ENCODE measurements at places on chromosomes 12 and 14.
A peak's percentile ranks its signal among the peaks of the same experiment; 100 is the strongest.

DNA sequence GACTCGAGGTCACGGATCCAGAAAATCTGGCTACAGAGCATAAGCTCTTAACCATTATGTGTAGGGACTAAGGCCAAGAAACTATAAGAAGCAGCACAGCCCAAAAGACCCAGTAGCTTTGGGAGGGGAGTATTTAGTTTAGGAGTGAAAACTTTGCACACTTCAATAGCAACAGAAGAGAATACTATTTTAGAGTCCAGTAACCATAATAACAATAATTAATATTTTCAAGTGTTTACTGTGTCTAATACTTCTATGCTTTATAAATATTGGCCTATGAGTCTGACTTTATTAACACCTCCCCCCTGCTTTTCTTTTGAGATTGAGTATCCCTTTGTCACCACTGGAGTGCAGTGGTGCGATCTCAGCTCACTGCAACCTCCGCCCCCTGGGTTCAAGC, 82.8 kb downstream of the SUDS3 start:
- no peak for DNase-seq

DNA sequence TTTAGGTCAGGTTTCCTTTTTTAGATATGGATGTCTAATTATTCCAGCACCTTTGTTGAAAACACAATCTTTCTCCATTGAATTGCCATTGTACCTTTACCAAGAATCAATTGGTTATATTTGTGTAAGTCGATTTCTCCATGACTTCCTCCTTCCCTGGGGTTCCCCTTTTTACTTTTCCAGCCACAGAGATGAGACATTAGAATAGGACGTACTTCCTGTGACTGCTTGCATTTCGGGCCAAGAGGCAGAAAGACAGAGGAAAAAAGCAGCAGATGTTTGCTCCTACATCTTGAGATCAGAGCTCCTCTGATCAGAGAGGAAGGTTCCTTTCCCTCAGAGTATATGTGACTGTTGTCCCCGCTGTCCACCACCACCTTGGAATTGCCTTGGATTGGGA, 453.7 kb upstream of the RGS6 start:
- DNase-seq, result no peak

- peak; percentile 21 for DNase-seq
These were observed 58.0 kb downstream of the LGMN start for GRCh38 chr14:92690171-92691011.

- no peak for DNase-seq
These were observed 28.7 kb downstream of the TRAF3 start for GRCh38 chr14:102805941-102806340.

- DNase-seq, result no peak
These were observed 71.4 kb upstream of the SRSF5 start for GRCh38 chr14:69695322-69696203.

- DNase-seq, result no peak
These were observed 418 bp downstream of the AMN1 start for GRCh38 chr12:31728289-31728916.

DNA sequence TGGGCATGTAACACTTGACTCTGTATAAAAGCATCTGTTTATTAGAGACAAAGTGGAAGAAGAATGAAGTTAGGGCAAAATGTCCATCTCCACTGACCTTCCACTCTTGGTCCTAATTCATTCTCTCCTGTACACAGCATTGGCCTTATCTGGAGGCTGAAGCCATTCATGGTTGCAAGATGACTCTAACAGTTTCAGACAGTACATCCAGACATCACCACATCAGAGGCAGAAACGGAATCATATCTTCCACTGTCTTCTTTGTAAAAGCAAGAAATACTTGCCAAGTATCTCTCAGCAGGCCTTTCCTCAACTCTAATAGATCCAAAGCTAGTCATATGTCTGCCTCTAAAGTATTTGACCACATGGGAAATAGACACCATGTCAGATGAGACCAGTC, 41.1 kb downstream of the PTHLH start:
- DNase-seq, result no peak

- no peak for DNase-seq
These were observed 194.5 kb downstream of the PHETA1 start for GRCh38 chr12:111174251-111174960.

GRCh38 chr14:67240168-67240932, 885 bp upstream of the PALS1 start:
- peak; percentile 10 for DNase-seq

DNA sequence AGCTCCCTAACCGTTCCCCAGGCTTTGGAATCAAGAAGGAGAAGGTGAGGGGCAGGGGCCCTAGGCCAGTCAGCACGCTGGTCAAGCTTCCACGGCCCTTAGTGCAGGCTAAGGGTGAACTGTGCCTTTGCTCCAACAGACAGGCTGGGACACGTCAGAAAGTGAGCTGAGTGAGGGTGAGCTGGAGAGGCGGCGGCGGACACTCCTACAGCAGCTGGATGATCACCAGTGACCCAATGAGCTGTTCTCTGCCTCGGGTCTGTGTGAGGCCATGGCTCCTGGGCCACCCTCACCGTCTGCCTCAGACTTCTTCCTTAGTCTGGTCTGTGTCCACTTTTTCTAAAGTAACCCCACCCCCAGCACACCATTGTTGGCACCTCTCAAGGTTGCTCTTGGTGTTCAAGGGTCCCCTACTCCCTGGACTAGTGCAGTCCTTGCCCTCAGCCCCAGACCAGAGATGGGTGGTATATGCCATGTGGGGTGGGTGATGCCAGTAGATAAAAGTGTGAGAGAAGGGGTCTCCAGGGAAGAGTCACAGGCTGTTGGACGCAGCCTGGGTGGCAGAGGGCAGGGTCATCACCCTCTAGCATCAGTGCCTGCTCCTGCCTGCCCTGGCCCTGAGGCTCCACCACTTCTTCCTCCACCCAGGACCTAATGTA, 20.7 kb downstream of the PRPF40B start:
- no peak for DNase-seq

DNA sequence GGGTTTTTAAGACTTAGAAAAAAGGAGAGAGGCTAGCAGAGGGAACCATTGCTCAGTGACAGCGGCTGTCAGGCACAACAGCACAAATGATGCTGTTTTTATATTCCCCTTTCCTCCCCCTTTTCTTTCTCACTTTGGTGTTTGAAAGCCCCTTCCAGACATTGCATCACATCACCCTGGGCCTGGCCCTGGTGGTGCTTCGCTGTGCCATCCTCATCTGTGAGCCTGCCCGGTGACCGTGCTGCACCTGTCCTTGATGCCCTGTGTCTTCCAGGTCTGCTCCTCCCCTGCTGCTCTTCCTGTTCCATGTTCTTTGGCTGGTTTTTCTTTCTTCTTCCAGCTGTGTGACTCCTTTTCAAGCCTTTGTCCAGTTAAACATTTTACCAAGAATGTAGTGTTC, 24.8 kb downstream of the KLC1 start:
- no peak for DNase-seq

GRCh38 chr12:24937553-24938244, 11.2 kb downstream of the BCAT1 start:
- no peak for DNase-seq

DNA sequence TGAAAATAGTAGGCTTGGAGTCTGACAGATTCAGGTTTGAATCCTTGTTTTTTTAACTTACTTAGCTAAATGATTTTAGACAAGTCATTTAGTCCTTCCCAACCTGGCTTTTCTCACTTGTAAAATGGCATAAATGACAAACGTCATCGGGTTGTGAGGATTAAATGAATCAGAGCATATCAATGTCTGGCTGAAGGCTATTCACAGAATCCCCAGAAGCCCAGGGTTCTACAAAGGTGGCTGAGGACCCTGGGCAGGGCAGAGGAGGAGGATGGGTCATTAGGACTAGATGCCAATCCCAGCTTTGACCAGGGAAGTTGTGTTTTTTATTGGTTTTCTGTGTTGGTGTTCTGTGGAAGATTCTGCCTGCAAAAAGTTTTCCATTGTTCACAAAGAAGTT, 7.6 kb upstream of the PTPRB start:
- DNase-seq, result peak; percentile 49

DNA sequence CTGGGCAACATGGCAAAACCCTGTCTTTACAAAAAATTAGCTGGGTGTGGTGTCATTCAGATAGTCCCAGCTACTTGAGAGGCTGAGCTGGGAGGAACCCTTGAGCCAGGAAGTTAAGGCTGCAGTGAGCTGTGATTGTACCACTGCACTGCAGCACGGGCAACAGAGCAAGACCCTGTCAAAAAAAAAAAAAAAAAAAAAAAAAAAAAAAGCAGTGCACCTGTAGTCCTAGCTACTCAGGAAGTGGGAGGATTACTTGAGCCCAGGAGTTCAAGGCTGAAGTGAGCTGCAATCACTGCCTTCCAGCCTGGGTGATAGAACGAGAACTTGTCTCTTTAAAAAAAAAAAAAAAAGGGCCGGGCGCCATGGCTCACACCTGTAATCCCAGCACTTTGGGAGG, 5.6 kb downstream of the REM2 start:
- DNase-seq, result no peak

- DNase-seq, result no peak
These were observed 172.2 kb downstream of the SLC16A7 start for GRCh38 chr12:59768031-59768430.

DNA sequence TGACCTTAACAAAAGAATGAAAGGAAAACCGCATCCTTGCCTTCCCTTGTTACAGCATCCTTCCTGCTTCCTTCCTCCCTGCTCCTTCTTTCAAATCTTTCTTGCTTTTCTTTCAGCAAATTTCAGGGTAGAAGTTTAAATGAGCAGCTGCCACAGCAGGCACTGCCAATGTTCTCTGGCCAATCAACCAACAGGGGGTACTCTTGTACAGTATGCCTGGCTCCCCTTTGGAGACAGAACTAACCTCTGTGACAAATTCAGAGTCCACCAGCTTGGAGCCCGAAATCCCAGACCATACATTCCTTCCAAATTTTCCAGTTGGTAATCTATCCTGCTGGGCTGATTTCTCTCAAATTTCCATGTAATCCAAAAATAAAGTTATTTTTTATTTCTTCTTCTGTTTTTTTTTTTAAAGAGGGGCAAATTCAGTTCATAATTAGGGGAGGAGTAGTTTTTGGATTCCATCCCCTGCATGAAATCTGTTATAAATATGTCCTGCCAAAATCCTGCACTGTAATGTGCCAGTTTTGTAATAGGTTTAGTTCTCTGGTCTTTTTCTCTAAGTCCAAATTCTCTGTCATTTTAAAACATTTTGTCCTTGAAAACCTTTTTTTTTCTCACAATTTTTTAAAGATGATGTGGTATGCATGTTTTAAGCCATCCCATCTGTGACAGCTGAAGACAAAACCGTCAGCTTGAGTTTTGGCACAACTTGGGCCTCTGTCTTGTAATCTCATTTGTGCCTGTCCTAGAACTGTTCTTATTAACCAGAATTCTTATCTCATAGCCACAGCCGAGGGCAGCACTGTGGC, 610.0 kb upstream of the LMO3 start:
- DNase-seq, result peak; percentile 8

GRCh38 chr12:130658145-130658911, 57.8 kb downstream of the RIMBP2 start:
- DNase-seq, result no peak

DNA sequence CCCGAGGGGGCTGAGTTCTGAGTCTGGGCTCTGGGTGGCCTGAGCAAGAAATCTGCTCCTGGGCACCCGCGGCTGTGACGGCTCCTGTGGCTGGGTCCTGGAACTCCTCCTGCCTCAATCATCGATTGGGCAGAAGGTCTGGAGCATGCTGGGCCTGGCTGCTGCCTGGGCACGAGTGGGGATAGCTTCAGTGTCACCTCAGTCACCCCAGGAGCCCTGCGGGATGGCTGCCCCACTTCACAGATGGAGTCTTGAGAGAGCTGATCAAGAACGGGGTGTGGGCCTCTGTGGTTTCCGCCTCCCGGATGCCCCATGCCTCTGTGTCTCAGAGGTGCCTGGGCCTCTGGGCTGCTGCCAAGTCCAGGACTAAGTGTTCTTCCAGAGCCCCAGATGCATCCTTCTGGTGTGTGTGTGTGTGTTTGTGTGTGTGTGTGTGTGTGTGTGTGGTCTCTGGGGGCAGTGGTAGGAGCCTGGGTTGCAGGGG, 185.6 kb upstream of the C14orf180 start:
- no peak for DNase-seq

GRCh38 chr12:109818905-109819500, 14.2 kb downstream of the TRPV4 start:
- DNase-seq, result no peak

- DNase-seq, result no peak
These were observed 65.8 kb downstream of the PITPNM2 start for GRCh38 chr12:123085066-123085465.

GRCh38 chr12:48486679-48487078, 4.4 kb downstream of the C12orf54 start:
- DNase-seq, result no peak

- no peak for DNase-seq
These were observed 311.9 kb downstream of the BCL11B start for GRCh38 chr14:98959958-98960616.

GRCh38 chr12:57638096-57638495, 5.1 kb upstream of the B4GALNT1 start:
- DNase-seq, result no peak

DNA sequence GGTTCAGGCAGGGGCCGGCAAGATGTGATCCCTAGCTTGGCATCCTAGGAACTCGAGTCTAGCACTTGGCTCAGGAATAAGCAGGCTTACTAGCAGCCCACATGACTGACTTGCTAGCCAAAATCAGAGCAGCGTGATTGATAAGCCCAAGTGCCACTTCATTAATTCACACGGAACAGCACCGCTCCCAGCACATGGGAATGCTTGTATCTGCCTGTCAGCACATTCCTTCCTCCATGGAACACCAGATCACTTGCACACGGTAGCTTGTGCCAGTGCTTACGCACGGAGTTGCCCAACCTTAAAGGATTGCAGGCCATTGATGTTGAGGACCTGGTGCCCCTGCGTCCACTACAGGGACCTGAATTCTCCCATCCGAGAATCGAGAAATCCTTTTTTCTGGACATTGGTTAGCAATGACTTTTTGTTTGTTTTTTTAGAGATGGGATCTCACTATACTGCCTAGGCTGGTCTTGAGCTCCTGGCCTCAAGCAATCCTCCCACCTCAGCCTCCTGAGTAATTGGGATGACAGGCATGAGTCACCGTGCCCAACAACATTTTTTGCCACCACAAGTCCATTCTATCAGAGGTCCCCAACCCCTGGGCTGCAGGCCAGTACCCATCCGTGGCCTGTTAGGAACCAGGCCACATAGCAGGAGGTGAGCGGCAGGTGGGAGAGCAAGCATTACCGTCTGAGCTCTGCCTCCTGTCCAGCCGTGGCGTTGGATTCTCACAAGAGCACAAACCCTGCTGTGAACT, 30.6 kb upstream of the TSPAN9 start:
- DNase-seq, result peak; percentile 39

GRCh38 chr14:104537613-104537988, 42.0 kb upstream of the C14orf180 start:
- no peak for DNase-seq

DNA sequence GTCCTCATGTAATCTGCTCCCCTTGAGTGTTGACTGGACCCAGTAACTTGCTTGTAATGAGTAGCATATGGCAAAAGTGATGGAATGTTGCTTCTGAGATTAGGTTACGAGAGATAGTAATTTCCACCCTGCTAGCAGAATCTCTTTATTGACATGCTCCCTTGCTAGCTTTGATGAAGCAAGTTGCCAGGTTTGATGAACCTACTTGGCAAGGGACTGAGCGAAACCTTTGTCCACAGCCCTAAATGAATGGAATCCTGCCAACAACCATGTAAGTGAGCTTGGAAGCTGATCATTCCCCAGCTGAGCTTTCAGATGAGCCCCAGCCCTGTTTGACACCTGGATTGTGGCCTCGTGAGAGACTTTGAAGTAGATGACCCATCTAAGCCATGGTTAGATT, 120.8 kb upstream of the PLXNC1 start:
- no peak for DNase-seq

- no peak for DNase-seq
These were observed 33.4 kb downstream of the ELK3 start for GRCh38 chr12:96227365-96228106.

- no peak for DNase-seq
These were observed 733.9 kb downstream of the NRXN3 start for GRCh38 chr14:78904094-78904493.
